ENCODE measurements at places on chromosomes 12 and 14.

GRCh38 chr12:46908936-46909635, 83.3 kb upstream of the SLC38A4 start:
- no peak for DNase-seq

- no peak for DNase-seq
These were observed 9.7 kb downstream of the RHOF start for GRCh38 chr12:121783766-121784165.

DNA sequence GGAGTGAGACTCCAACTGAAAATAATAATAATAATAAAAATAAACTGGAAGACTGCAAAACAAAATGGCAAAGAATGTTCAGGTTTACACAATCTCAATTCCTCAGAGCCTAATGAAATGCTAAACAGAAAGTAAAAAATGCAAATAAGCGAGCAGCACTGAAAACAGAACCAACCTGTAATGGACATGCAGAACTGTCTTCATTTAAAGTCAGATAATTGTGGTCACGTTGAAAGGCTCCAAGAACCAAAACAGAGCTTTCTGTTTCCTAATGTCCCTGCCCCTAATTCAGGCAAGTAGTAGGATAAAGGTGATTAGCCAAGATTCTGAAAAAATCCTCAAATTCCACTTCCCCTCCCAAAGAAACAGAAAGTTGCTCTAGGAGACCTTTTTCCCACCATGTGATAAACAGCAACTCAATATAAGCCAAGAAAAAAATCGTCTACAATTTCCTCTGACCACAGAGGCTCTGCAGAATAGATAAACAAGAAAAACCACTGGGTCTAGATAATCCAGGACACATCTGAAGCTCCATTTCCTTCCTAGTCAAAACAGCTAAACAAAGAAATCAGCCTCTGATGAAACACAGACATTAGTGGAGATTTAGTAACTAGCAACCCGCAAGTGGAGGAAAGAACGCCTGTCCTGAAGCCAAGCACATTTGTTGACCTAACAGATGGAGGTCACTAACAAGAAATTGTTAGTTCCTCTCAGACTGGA, 3.0 kb downstream of the MIS18BP1 start:
- DNase-seq, result no peak

- no peak for DNase-seq
These were observed 256.0 kb downstream of the PPFIA2 start for GRCh38 chr12:81502912-81503695.

DNA sequence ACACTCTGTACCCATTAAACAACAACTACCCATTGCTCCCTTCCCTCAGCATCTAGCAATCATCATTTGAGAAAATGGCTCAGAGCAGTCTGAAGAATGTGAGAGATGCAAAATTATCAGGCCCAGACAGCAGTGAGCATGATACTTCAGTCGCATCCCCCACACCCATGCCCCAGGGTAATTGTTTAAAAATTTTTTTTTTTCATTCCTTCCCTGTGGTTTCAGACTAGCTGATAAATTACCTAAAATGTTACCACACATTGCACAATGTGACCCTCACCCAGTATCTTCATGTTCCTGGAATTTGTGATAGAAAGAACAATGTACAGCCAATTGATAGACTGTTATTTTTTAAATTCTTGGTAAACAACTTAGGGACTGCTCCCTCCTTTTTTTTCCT, 11.3 kb upstream of the USP15 start:
- DNase-seq, result no peak

DNA sequence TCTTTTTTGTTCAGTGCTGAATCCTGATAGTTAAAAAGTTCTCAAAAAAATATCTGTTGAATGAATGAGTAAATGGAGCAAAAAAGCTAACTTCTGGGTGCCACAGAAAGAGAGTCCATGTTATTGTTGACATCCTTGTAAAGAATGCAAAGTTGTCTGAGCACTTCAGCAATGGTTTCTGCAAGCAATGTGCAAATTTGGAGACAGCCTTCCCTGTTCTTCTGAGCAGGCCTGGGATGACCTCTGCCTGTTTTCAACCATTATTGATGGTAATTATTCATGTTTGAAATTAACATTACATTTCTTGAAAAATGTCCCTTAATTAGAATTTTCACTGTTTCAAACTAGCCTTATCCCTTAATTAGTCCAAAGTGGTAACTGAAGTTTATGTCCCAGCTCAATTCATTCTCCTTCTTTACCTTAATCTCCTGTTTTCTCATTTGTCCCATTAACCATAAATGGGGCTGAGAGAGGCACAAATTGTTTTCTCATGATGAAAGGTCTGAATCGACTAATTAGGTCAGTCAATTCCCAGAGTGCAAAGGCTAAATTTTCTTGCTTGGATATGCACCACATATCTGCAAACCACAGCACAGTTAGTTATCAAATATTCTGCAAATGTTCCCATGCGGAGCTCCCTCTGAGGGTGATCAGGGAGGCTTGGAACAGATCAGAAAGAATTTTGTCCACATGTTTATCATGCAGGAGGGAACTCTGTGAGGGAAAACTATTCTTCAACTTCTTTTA, 139.4 kb upstream of the KRR1 start:
- DNase-seq, result no peak

GRCh38 chr14:76986231-76986565, 42.3 kb downstream of the IRF2BPL start:
- no peak for DNase-seq

GRCh38 chr12:1697271-1697670, 6.4 kb downstream of the ADIPOR2 start:
- DNase-seq, result no peak

DNA sequence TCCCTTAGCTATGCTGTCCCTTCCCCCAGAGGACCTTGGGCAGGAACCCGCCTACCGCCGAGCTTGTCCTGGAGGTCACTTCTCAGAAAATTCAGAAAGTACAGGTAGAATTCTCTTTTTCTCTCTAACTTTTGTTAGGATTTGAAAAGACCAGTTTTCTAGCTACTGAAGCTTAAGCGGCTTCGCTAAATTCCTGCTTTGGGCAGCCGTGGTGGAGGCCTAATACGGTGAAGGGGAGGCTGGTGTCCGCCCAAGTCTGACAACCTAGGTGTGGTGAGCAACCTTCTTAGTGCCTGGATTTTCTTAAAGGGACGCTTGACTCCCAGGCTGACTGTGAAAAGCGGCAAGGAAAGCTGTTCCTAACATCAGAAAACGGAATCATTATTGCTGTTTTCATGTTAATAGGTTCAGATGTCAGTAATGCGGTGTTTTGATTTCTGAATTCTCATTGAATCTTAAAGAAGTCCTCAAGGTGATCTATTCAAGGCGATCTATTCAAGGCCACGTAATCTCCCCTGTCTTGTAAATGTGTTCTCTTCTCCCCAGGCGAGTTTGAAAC, 835 bp downstream of the FGD4 start:
- DNase-seq, result no peak

GRCh38 chr14:105204206-105204930, 23.3 kb upstream of the NUDT14 start:
- DNase-seq, result no peak

DNA sequence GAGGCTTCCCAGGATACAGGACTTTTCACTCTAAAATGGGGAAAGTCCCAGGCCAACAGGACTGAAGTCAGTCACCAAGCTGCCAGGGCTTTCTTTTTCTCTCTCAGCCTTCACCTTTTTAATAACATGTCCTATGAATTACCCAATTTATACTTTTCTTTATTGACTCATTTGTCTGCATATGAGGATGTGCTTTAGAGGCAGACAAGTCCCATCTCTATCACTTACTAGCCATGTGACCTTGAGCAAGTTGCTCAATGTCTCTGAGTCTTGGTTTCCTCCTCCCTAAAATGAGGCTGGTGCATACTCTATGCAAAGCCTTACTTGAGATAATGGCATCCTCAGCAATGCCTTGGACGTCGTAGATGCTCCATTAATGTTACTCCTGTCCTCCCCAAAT, 98.1 kb upstream of the TMPO start:
- no peak for DNase-seq

- DNase-seq, result no peak
These were observed 130.3 kb downstream of the PTPN11 start for GRCh38 chr12:112549031-112549430.

- DNase-seq, result no peak
These were observed 23.9 kb downstream of the CLMN start for GRCh38 chr14:95295600-95296376.

DNA sequence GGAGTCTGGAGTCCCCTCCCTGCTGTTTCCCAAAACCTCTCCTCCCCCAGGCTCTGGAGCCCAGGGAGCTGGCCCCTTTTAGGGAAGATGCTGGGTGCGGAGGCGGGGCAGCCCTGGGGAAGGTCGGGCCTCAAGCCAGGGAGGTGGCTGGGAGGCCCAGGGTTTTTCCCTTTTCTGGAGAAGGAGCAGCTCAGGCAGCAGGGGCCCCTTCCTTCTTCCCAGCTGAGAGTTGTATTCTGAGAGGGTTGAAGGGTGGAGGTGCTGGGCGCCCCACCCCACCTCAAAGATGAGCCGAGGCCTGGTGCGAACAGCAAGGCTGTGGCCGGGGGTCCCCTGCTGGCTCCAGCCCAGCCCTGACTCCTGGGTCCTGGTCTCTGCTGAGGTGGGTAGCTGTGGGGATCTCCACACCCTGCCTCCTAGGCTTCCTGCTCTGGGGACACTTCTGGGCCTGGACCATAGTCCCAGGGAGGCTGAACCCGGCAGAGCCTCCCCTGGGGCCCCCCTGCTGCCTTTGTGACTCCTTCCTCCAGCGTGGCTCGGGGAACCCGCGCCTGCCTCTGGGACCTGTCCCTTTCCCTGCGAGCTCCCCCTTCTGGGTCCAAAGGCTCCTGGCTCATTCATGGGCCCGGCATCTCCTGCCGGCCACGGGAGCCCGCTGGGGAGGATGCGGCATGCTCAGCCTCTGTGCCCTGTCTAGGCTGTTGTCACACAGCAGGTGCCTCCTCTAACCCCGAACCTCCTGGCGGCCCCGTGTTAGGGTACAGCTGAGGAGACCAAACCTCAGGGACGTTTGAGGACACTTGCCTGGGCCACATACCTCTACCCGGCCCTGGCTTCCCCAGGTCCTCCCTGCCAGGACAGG, 4.4 kb downstream of the TRMT61A start:
- no peak for DNase-seq

DNA sequence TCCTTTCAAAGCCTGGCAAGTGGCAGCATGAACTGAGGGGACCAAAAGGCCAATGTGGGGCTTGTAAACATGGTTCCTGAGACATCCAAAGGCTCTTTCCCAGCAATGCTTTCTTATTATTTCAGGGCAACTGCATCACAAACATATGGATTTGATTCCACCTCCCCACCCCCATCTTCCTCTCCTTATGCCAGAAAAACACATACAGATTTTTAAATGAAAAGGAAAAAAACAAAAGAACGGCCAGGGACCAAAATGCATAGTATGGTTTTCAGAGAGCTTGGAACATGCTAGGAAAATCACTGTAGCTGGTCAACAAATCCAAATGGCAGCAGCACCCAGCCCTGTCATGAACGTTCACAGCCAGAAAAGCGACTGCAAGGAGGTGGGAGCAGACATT, 167.6 kb downstream of the ANO2 start:
- DNase-seq, result no peak

- no peak for DNase-seq
These were observed 200.5 kb upstream of the OR4E1 start for GRCh38 chr14:21874167-21874566.

DNA sequence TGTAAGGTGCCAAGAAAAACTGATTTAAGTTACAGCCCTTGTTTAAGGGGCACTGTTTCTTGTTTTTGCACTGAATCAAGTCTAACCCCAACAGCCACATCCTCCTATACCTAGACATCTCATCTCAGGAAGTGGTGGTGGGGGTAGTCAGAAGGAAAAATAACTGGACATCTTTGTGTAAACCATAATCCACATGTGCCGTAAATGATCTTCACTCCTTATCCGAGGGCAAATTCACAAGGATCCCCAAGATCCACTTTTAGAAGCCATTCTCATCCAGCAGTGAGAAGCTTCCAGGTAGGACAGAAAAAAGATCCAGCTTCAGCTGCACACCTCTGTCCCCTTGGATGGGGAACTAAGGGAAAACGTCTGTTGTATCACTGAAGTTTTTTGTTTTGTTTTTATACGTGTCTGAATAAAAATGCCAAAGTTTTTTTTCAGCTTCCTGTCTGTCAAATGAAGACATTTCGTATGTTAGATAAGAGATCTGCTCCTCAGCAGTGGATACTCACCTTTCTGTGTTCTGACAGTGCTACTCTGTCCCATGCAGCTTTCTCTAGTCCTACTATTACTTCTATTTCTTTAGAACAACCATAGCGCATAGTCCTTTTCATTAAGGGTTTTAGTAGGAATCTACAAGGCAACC, 1.2 kb upstream of the PA2G4 start:
- no peak for DNase-seq

DNA sequence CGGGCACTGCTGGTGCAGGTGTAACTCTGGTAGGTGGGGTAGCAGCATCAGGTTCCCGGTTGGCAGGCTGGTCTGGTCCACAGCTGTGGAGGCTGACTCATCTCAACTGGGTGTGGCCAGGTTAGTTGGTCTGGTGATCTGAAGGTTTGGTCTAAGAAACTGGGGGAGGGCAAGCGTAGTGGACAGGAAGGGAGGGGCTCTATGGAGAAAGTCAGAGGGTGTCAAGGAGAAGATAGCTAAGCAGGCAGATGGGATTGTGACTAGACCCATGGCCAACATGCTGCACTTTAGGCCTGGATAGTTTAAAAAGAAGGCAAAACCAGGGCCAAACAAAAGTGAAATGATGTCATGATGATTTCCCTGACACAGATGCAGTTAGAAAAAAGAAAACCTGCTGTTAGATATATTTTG, 7.9 kb downstream of the TRIM9 start:
- DNase-seq, result no peak

DNA sequence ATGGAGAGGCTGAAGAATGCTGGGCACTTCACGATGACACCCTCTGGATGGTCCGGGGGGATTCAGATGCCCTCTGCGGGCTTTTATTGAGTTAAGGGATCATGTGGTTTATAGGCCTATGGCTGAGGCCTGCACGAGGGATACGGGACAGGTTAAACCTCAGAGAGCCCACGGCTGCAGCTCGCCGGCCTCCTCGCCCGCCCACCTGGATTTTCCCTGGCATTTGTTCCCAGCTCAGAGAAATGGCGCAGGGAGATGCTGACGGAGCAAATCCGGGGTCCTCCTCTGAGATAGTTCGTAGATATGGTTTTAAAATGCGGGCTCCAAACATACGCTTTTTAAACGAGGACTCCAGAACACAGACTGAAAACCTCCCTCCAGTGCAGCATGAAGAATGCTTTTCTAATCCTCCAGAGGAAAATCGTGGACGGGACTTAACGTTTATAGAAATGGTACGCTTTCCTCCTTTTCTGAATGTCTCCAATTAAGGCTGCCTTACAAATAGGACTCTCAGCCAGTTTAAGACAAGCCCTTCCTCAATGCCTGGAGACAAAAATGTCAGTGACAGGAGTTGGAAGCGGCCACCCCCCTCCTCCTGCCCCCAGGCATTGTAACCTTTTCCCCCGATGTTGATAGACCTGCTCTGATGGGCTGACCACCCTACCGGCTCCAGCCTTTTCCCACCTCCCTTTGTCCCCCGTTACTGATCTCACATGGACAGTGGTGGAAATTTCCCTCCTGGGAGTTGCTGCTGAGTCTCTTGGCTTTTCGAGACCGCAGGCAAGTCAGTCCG, 16.6 kb downstream of the CCND2 start:
- DNase-seq, result no peak

DNA sequence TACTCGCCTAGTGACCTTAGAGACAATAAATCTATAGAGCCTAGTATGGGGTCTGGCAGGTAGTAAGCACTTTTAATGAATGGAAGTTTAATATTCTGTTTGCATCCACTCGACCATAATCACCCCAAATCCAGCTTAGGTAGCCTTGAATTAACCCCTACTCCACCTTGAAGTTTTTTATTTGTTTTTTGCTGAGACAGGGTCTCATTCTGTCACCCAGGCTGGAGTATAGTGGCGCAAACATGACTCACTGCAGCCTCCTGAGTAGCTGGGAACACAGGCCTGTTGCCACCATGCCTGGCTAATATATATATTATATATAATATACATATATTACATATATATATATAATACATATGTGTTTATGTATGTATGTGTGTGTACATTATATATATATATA, 38.8 kb downstream of the MDM2 start:
- no peak for DNase-seq

All from neural crest cell (in vitro differentiated cells).